ENCODE measurements at places on chromosomes 13 and 19. TPM values are rescaled to one million over a fixed set of nuclear protein-coding genes. Genes with fewer than 3 reads are reported as not detected.

Gene KL
- total RNA-seq: not detected

Gene ASPDH
- not detected for total RNA-seq

Gene SIGLEC10
- not detected for total RNA-seq

Gene SERP2
- total RNA-seq: 3.4 TPM

Gene COX6B2
- total RNA-seq: not detected

Gene UBE2L5
- total RNA-seq: not detected

Gene SULT2B1
- total RNA-seq: not detected

Gene LRRC63
- total RNA-seq: not detected

Gene VRK3
- total RNA-seq: 19.2 TPM

Gene APOE
- 11,373 TPM for total RNA-seq

Gene SPRYD7
- 2.7 TPM for total RNA-seq

Gene ZNF570
- 6.1 TPM for total RNA-seq

Gene ZNF554
- total RNA-seq: 2.6 TPM

Gene SHISA7
- not detected for total RNA-seq

Gene BST2
- total RNA-seq: 13.6 TPM

Gene C19orf33
- total RNA-seq: not detected

Gene SIGLECL1
- total RNA-seq: not detected

Gene PIK3R2
- 60.7 TPM for total RNA-seq

Gene FIZ1
- total RNA-seq: 7.0 TPM

Gene SERPINE3
- not detected for total RNA-seq

Gene CEACAM8
- total RNA-seq: not detected

Data from cardiac ventricle fibroblast (primary cell).